GM10248 (cell line): ENCODE measurements at places on chromosomes 1 and 21.

DNA sequence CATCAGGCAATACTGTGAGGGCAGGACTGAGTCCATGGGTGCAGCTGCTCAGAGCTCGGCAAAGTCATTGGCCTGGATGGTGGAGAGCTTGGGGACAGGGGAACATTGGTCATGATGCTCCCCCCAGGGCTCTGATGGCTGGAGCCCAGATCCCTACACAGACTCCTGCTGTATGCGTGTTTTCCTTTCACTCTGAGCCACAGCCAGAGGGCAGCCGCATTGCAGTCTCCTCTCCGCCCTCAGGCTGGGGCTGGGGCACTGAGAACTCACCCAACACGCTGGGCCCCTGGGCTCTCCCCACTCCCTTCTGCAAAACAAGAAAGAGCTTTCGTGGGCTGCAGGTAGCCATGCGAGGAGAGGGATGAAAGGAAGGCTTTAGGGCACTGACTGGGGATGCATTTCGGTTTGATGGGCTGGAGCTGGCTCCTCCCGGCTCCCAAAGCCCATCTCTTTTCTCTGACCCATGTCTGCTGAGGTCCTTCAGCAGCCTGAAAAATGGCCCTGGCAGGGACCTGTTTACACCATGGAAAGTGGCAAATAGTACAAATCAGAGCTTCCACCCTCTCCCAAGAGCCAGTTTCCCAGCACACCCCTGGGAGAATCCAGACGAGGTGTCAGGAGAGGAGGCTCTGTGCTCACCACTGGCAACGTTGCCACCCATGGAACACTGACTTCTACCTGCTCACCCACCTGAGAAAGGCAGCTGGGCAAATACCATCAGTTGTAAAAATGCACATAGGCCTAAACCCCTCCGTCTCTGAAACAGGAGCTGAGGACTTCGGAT, 43.8 kb downstream of the CAPN2 start:
- no peak for DNase-seq

- DNase-seq, result no peak
Measured at GRCh38 chr1:91608876-91609275, 108.2 kb downstream of the CDC7 start.

DNA sequence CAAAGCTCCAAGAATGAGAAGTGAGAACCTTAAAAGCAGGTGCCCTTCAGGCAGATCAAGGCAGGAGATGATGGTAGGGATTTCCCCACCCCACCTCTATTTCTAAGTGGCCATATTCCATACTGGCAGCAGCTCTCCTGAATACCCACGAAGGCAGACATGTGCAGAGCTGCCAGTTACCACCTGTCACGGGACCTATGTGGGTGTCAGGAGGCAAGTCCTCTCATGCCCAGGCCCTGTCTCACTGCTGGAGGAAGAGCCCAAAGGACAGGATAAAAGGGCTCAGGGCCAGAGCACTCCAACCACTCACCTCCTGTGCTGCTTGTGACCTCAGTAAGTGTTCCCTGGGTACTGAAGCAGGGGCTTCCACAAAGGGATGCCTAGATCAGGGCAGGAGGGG, 721 bp upstream of the LCE1B start:
- no peak for DNase-seq

DNA sequence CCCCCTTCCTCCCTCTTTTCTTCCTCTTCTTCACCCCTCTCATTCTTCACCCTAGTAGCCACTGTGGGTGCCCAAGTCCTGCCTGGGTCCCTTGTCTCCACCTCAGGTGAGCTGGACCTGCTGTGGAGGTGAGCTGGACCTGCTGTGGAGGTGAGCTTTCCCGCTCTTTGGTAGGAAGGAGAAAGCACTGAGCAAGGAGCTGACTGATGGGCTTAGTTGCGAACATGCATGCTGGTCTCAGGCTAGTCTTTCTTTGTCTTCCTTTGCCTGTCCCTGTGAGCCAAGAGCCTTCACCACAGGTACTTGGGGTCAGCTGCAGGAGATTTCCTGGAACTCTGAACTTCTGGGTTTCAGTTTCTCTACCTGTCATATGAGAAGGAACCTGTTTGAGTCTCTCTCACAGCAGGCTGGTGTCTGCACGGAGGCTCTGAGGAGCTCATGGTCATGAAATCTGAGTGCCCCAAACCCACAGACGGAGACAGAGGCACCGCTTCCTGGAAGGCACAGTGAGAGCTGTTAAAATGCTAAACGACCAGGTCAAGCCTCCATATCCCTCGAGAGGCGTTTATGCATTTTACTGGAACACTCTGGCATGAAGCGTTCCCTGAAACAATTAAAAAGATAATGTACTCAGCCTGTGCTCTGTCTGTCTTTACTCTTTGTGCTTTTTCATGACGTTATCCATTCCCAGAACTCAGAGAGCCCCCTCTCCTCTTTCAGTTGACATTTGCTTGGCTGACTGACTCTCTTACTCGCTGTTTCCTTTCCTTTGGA, 69.5 kb downstream of the RHOU start:
- DNase-seq, result no peak

DNA sequence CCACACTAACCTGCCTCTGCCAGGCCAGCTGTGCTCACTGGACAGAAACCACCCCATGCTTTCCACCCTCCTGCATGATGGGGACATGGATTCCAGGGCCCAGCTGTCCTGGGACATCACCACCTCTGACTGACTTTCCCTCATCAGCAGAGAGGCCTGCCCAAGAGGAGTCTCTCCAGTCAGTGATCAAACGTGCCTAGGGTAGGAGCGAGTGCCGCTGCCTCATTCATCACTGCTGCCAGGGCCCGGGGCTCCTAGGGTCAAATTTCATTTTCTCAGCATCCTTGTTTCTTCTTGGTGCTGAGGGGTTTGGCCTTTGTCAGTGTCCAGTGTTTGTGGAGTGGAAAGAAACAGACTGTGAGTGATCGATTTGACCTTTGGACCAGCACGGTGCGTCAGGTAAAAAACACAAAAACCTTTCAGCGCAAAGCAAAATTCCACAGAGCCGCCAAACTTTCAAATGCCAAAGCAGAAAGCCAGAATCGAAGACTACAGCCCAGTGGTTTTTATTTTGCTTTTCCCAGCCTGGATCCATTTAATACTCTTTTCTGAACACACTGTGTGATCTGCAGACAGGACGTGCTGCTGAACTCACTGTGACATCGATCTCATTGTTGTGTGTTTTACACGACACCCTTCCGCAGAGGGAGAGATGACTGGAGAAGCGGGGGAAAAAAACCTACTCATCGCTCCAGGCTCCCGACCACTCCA, 43.2 kb downstream of the CAPN8 start:
- DNase-seq, result no peak

DNA sequence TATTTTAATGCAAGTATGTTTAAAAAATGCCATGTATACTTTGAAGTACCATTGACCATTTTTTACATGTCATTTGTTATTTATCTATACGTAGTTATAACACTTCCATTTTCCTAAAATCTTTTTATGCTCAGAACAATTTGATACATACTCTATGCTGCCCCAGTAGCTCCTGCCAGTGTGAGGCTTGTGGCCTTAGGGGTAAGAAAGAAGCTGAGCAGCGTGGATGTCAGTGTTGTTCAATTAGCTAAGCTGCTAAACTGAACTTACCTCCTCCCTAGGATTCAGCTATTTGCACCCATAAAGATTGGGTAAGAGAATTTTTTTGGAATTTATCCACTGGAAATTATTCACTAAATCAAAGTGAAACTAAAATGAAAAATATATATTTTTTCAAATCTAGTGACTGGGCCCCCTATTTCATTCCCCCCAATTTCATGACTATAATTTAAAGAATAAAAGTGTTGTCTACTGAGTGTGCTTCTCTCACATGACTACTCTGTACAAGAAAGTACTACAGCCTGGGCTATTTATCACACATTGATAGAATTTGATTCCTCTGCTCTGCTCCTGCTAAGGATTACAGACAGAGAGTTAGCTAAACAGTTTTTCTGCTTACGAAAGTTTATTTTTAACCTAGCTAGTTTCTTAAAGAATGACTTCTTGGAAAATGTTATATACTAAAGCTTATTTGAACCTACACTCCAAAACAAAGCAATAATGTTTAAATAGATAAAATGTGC, 1030.3 kb upstream of the ADGRL4 start:
- DNase-seq, result no peak
